ENCODE measurements at places on chromosomes 11 and 22.

GRCh38 chr11:119350302-119350701 is 3.8 kb upstream of the MFRP start:
- DNase-seq: no peak

GRCh38 chr11:2690596-2691354 is 9.0 kb downstream of the KCNQ1OT1 start:
- no peak for DNase-seq

GRCh38 chr22:44975427-44976262 is 34.2 kb downstream of the PHF21B start:
- peak; percentile 48 for DNase-seq

- no peak for DNase-seq
Observed at GRCh38 chr11:13883042-13883441, 79.5 kb upstream of the SPON1 start.

- no peak for DNase-seq
Observed at GRCh38 chr11:116533186-116533825, 239.5 kb downstream of the BUD13 start.

DNA sequence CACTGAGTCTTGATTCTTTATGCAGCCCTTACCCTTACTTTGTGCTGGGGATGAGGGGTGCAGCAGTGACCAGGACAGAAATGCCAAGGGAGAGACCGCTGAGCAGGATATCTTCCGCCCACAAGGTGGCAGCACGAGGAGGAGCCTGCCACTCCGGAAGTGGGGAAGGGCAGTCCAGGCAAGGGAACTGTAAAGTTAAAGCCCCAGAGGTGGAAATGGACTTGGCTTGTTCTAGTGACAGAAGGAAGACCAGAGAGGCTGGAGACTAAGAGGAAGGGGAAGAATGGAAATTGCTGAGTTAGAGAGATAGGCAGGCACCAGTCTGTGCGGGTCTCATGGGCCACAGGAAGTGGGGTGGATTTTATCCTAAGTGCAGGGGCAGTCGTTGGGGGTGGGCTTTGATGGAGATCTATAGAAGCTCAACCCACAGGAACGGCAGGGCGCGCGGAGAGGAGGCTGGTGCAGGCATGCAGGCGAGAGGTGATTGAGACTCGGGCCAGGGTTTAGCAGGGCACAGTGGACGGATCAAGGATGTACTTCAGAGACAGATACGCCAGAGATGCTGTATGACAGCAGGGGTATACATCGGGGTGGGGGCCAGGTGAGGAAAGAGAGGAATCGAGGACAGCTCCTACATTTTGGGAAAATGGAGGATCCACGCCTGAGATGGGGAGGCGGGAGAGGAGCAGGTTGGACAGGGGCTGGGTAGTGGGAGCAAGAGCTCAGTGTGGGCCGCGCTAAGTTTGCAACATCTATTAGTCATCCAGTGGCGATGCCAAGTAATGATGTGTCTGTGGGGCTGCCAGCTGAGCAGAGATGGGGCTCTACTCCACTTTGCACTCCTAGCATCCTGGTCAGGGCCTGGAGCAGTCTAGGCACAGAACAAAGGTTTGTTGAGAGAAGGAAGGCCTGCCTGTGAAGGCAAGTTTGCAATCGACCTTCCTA is 3.3 kb upstream of the GRK2 start:
- no peak for DNase-seq

GRCh38 chr11:123159183-123159857 is 35.7 kb downstream of the CLMP start:
- DNase-seq: no peak

GRCh38 chr11:59112494-59112893 is 5.5 kb downstream of the FAM111B start:
- DNase-seq: no peak
